ENCODE measurements at places on chromosomes 6 and 20. TPM values are rescaled to one million over a fixed set of nuclear protein-coding genes. Genes with fewer than 3 reads are reported as not detected.

The HRH3 gene
- not detected for total RNA-seq

The EPPIN gene
- not detected for total RNA-seq

DNA sequence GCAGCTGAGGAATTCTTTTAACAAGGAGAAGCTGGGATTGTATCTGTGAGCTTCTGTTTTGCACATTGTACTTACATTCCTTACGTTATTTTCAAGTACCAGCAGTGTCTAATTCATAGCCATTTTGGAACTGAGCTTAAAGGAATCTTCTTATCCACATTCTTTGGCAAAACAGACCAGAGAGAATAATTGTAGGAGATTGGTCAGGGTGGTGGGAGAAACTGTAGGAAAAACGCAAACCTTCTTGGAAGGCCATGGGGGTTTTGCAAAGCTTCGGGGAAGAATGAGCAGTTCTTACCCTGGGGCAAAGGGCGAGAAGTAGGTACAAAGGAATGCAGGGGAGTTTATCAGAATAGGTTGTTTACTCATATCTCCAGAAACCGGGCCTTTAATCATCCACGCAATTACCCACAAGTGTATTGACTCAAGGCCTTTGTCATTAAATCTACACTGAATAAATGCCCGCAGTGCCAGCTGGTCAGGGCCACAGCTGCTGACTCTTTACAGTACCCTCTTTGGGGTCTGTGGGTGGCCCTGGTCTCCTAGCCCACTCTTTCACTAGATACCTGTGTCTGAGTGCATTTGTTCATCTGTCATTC lies 39.6 kb upstream of the SPTLC3 start:
- no peak for DNase-seq

DNA sequence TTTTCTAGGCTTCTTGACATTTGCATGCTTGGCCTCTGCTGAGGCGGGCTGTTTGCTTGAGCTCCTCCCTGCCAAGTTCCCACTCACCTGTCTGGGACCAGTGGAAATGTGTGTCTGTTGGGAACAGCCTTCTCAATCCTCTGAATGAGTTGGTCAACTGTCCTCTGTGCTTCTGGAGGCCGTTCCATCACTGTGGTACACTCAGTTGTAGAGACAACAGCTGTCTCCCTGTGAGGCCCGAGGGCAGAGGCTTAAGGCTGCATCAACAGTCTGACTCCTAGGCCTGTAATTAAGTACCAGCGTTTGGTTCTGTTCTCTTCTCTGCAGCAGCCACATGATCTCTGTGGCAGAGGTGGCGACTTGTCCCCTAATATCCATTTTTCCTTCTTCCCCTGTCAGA lies 110.9 kb downstream of the CDC5L start:
- DNase-seq, result no peak

DNA sequence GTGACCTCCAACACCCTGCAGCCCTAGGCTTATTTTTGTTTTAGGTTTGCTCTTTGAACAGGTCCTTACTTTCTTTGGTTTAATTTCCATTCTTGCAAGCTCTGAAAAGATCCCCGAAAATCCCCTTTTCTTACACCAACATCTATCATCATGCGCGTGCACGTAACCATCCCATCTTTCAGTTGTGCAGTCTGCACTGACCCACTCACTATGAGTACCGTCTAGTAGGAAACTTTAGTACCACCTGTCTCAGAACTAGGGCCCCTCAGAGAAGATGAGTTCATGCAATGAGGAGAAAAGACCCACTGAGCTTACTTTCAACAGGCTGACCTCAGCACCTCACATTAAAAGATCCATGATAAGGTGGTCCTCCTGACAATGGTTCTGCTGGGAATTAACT lies 120.6 kb upstream of the AGPAT4 start:
- DNase-seq, result no peak

- DNase-seq, result no peak
These were observed 20.8 kb downstream of the ZFAND3 start for GRCh38 chr6:37840143-37840939.

The TRIM40 gene
- total RNA-seq, result not detected

DNA sequence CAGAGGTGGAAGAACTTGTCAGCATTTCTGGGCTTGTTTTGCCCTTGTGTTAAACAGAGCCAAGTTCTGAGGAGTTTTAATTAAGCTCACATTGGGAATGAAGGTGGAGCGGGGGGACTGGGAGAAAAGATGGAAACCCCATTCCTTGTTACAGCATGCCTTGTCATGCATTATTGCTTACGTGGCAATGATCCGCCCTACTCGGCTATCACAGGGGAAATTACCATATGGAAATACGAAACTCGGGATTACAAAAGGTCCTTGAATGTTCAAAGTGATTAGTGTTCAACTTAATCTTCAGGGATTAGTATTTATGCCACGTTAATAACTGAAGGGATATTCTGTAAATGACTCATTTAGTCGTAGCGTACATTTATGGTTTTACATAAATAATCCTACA lies 86.4 kb downstream of the MAP3K7 start:
- DNase-seq, result no peak

The TOX2 gene
- 54.1 TPM for total RNA-seq

DNA sequence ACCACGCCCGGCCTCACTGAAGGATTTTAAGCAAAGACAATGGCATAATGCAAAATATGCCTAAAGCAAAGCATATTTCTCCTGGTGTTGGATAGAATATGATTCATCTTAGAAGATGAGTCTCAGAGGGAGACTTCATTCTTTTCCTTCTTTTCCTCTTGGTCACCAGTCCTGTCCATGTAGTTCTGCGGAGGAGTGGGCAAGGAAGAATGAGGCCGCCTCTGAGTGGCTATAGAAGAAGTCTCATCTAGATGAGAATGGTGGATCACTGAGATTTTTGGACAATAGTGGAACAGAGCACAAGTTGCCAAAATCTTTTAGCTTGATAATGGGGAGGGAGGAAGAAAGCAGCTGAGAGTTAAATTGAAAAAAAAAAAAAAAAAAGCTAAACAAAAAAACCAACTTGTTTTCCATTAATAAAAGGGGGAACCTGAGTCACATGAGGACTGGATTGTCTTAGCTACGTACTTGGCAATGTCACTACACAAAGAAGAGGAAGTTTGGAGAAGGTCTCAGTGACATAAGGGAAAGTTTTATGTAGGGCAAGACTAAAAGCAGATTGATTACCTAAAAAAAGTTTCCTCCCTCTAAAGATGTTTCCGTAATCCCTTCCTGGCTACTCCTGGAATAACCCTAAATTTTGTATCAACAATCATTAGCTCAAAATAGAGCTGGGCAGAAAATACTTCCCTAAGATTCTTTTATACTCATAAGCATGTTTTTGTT lies 6.0 kb downstream of the CD83 start:
- no peak for DNase-seq

The CAGE1 gene
- total RNA-seq, result not detected

GRCh38 chr20:47677635-47678453 lies 107.4 kb downstream of the SULF2 start:
- DNase-seq, result peak; percentile 86

DNA sequence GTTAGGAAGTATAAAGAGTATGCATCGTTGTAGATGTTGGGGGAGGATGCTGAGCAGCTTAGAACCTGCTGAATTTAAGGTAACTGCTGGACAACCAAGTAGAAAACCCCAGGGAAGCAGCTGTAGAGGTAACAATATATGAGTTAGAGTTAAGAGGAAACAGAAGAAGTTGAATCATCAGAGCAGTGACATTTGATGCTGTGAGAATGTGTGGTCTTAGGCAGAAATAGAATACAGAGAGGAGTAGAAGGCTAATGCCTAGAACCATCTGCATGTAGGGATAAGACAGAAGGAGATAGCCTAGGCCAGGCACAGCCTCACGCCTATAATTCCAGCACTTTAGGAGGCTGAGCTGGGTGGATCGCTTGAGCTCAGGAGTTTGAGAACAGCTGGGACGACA lies 22.6 kb upstream of the DYNLRB1 start:
- no peak for DNase-seq

DNA sequence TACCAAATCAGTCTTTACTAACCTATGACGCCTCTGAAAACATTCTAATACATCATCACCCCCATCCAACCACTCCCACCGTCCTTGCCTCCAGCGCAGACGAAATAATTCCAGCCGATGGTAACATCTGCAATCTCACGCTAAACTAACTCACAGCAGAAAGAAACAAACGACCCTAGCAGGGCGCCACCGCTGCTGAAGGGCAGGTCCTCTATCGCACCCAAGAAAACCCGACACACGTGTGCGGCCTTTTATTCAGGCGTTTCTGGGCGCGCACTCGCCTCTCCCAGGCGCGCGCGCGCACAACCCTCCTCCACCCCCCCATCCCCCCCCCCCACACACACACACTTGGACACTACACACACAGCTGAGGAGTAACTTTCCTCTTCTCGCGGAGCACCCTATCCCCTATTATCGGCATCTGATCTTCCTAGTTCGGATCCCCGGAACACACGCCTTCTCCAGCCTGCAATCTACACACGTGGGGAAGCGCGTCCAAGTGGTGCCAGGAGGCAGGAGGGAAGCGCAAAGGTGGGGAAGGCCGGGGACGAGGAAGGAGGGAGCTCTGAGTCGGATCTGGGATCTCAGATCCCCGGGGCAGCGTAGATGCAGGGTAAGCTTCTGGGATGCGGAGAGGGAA lies 1.4 kb downstream of the GFOD1 start:
- peak; percentile 87 for DNase-seq

DNA sequence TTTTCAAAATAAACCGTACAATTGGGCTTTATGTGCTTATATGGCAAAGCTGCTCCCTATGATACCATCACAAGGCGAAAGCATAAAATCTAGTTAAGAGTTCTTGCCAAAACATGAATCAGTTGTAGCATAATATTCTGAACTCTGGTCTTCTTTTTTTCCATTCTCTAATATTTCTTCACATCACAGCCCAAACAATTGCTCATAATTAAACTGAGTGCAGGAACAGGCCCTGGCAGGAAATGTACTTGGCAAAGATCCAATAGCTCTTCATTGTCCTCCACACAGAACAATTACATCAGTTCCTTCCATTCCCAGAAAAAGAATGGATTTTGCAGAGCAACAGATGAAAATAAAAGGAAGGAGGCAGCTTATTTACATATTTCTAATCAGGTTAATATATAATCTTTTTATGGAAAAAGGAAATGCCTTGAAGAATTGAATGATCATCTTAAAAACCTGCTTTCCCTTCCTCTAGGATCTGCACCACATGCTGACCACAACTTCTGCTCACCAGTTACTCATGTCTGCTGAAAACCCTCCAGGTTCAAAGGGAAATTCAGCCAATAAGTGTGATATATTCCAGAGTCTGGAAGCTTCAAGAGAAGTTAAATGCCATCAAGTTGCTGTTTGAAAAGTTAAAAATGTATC lies 123.3 kb upstream of the COL21A1 start:
- peak; percentile 69 for DNase-seq

GRCh38 chr6:151440930-151441329 lies 11.0 kb downstream of the RMND1 start:
- peak; percentile 60 for DNase-seq

The PSORS1C2 gene
- not detected for total RNA-seq

GRCh38 chr6:43448916-43449315 lies 6.4 kb downstream of the DLK2 start:
- no peak for DNase-seq

The TSHZ2 gene
- total RNA-seq, result 0.11 TPM

GRCh38 chr6:115830895-115831294 lies 229.8 kb downstream of the FRK start:
- no peak for DNase-seq

The BCAS4 gene
- total RNA-seq, result 231 TPM

- no peak for DNase-seq
These were observed 286.5 kb upstream of the PRND start for GRCh38 chr20:4435225-4435624.
